ENCODE measurements at places on chromosomes 7 and 10.

DNA sequence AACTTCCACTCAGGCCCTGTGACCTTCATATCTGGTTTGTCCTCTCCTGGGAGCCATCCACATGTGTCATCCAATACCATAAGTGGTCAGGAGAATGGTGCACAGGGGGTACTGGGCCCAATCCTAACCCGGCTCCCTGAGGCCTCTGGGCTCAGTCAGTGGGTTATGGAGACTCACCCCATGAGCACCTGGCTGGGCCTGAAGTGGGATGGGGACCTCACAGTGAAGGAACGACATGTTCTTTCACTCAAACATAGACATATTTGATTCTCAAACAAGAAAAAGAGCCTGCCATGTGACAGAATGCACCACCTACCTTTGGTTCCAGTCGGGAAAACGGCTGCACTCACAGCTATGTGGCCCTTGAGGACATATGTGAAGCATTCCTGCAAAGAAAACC is 51.8 kb downstream of the XPNPEP1 start:
- DNase-seq, result no peak

GRCh38 chr10:97830064-97830463 is 19.6 kb upstream of the GOLGA7B start:
- no peak for DNase-seq

GRCh38 chr10:57806675-57807074 is 461.0 kb downstream of the IPMK start:
- DNase-seq, result no peak

DNA sequence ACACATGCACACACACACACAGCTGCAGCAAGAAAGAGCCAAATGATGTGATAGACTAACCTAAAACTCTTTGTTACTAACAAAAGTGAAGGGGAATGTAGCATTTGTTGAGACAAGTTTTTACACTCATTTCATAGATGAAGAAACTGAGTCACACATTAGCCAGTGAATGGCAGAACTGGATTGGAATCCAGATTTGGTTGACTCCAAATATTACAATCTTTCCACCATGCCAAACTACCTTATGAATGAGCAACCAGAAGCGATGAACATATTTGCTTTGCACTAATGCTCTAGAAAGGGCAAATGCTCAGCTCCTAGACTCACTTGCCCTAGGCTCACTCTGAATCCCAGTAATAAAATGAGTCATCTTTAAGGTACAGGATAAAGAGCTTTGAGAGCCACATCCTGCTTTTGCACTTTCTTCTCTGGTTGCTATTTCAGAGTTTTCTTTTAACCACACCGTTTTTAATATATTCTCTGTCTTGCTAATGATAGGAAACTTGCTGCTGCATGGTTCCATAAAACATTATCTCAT is 111.9 kb downstream of the GPAM start:
- no peak for DNase-seq

DNA sequence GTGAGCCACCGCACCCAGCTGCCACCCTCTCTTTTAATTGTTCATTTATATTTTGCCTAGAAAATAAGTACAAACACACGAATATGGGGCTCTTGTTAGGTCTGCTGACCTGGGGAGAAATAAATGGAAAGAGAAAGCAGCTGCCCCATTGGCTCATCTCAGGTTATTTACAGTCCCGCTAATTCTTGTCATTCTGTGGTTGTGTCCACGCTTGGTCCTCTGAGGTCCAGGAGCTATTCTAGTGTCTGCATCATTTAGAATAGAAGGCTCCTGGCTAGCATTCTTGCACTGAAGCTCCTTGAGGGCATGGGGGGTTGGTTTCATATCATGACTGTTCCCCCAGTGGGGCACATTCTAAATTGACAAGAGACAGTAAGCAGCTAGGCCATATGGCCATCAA is 128.5 kb downstream of the TACC2 start:
- DNase-seq, result no peak

GRCh38 chr10:77637532-77638320 is at the start of gene KCNMA1:
Gene KCNMA1, minus strand, starts transcription at chr10:77637808.
- DNase-seq, result no peak

Measured in activated T-helper 2 cell treated with anti-CD3 and anti-CD28 coated beads, Interferon-gamma antibody, Interleukin-2, Interleukin-4, amounts not matched to agents 10 μg/mL and 5 μg/mL and 100 μg/mL, durations not matched to agents 14 hours and 24 hours and 36 hours (primary cell).